Bronchial epithelial cell (primary cell): ENCODE measurements at places on chromosomes 2 and 18. TPM values are rescaled to one million over a fixed set of nuclear protein-coding genes. Genes with fewer than 3 reads are reported as not detected.

- DNase-seq = peak; percentile 38
Observed at GRCh38 chr2:75632091-75632701, 14.4 kb upstream of the MRPL19 start.

DNA sequence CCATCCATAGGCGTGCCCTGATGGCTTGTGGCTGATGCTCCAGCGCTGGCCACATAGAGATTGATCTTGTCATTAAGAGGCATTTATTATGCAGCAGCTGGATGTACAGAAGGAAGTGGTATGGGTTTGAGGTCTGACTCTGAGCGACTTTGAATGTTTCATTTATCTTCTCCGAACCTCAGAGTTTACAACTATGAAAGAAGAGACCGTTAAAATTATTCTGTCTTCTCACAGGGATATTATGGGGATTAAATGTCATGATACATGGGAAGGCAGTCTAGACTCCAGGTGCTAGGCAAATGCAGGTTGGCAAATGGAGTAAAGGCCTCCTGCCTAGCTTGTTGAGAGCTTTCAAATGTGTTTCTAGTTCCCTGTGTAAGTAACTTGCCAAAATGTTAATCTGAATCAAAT is 30.3 kb downstream of the MOGAT1 start:
- DNase-seq = no peak

DNA sequence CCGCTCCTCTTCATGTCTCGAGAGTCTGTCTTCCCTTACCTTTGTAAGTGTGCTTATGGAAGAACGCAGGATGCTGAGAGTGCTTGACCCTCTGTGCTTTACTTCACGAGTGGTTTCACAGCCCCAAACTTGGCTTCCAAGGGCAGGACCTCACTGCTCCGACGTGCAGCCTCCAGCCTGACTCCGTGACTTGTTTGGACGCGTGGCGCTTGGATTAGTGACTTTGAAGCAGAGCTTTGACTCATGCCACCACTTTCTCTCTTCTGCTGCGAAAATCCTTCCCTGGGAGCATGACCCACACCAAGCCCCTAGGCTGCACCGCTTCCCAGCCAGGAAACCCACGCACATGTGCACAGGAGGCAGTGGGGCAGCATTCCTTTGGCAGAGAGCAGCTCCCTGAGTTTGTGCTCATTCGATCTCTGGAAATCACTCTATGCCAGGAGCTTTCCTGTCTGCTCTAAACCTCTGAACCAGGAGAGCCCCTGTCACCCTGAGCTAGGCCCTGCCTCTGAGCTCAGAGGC is 207.8 kb upstream of the HS6ST1 start:
- peak; percentile 40 for DNase-seq

GRCh38 chr2:129160879-129161278 is 818.6 kb upstream of the RAB6C start:
- no peak for DNase-seq

ZNF638 gene
- 86.9 and 112 TPM in 2 replicates for total RNA-seq

ANKRD62 gene
- total RNA-seq = under 0.01 and 0.13 TPM in 2 replicates

FSHR gene
- not detected in 2 replicates for total RNA-seq
